Sciatic nerve (tissue), 2 donors: ENCODE measurements at places on chromosomes 12 and 14. TPM values are rescaled to one million over a fixed set of nuclear protein-coding genes. Genes with fewer than 3 reads are reported as not detected.

DNA sequence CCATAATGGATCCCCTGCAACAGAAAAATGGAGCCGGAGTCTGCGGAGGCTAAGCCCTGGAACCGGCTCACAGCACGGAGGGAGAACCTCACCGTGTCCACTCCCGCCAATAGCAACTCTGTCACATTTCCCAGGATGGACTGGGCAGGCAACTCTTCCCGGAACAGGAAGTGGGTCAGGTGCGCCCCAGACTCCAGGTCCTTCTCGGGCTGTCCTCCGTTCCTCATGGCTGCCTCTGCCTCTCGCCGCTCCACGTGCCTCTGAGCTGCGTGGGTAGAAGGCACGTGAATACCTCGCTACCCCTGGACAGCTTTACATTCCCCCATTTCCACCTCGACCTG is 2.2 kb downstream of the CYP27B1 start:
- DNase-seq = no peak

DNA sequence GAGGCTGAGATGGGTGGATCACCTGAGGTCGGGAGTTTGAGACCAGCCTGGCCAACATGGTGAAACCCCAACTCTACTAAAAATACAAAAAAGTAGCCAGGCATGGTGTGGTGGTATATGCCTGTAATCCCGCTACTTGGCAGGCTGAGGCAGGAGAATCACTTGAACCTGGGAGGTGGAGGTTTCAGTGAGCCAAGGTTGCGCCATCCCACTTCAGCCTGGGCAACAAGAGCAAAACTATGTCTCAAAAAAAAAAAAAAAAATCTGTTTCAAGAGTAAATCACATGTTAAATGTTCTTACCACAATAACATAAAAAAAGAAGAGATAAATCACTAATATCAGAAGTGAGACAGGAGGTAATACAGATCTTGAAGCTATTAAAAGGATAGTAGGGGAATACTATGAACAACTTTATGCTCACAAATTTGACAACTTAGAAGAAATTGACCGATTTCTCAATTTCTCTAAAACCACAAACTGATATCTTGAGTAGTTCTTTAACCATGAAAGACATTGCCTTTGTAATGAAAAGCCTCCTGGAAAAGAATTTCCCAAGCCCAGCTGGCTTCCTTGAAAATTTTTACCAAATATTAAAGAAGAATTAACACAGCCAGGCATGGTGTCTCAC is 37.7 kb downstream of the TAOK3 start:
- DNase-seq = no peak

M6PR gene
- 101 TPM for total RNA-seq

CCDC175 gene
- not detected for total RNA-seq

SMCO2 gene
- 0.40 TPM for total RNA-seq

DNA sequence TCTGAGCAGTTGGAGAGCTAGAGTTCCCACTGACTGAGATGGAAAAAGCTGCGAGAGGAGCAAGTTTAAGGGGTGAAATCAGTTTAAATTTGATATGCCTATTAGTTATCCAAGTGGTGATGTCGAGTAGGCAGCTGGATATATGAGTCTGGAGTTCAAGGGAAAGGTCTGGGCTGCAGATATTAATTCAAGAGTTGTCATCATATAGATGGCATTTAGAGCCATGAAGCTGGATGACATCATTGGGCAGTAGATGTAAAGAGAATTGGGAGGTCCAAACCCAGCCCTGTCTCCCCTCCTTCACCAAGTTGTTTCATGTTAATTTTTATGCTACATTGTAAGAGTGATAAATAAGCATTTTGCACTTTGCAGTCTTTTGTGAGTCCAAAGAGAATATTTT is 898.1 kb downstream of the GALC start:
- DNase-seq = no peak

DNA sequence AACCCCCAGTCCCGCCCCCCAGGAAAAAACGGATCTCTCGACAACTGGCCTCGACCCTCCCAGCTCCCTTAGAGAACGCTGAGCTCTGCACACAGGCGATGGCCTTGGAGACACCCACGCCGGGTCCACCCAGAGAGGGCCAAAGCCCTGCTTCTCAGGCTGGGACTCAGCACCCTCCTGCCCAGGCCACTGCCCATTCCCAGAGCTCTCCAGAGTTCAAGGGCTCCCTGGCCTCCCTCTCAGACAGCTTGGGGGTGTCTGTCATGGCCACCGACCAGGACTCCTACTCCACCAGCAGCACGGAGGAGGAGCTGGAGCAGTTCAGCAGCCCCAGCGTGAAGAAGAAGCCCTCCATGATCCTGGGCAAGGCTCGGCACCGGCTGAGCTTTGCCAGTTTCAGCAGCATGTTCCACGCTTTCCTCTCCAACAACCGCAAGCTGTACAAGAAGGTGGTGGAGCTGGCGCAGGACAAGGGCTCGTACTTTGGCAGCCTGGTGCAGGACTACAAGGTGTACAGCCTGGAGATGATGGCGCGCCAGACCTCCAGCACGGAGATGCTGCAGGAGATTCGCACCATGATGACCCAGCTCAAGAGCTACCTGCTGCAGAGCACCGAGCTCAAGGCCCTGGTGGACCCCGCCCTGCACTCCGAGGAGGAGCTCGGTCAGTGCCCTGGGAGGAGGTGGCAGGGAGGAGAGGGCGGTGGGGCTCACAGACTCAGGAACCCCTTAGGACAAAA is 95.8 kb downstream of the LGMN start:
- no peak for DNase-seq

GRCh38 chr12:96912261-96912660 is 5.2 kb downstream of the NEDD1 start:
- DNase-seq = no peak

DNA sequence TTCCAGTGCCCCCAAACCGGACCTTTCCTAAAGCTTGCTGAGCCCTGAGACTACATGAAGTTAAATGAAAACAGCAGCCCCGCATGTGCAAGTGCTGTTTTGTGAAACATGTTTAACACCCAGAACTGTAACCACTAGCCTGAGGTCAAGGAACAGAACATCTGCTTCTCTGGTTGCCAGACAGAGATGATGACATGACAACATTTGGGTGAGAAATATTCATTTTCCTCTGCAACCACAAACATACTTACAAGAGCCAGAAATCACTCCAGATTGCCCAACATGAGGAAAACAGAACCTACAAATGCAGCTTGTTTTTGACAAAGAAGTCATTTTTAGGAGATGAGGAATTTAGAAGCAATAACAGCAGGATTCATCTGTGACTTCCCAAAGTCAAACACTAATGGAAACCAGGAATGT is 110.4 kb downstream of the BCAT1 start:
- DNase-seq = no peak

DNA sequence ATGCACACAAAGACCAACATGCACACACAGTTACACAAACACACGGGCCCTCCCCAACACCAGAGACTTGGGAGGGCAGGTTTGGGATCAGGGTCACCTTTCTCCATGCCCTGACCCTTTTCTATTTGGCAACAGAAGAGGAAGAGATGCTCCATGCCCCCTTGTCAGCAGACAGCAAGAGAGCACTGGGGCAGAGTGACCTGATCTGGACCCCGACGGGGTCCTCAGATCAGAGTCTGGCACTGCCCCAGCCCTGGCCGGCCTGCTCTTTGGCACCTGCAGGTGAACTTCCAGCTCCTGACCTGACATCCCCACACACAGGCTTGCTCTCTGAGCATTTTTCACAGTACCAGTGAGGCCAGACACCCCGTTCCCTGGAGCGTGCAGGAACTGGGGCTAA is 21.4 kb downstream of the ADCY6 start:
- no peak for DNase-seq

CLEC4D gene
- total RNA-seq = 0.67 TPM

GRCh38 chr12:67534681-67535080 is 113.9 kb upstream of the DYRK2 start:
- no peak for DNase-seq

GRCh38 chr12:67758119-67758518 is 109.6 kb downstream of the DYRK2 start:
- DNase-seq = no peak

NR4A1 gene
- total RNA-seq = 688 TPM

DNA sequence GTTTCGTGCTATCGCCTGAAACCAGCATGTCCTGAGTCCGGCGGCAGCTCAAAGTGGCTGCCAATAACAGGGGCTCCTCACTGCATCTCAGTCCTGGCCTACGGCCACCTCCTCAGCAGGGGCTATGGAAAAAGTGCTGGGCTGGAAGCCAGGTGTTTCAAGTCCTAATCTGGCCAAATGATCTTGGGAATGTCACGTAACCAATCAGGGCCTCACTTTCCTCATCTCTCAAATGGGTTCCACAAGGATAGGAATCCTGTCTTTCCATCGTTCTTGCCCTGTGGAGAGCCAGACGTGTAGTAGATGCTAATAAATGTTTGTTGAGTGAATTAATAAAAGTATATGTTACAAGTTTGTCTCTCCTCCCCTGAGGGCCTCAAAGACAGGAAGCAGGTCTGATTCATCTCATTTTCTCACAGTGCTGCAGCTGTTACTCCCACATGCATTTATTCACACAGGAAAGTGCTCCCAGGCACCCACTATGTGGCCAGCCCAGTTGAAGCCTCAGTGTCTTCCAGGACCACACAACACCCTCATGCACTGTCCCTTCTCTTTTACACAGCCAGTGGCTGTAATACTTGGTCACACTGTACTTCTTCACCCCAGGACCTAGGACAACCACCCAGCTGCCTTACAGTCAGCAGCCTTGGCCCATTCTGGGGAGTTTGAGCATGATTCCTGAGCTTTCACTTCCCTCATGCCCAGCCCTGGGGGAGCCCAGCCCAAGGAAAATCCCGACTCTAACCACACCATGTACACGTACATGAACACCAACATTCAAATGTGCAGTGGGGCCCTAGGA is 5.0 kb downstream of the CMKLR1 start:
- no peak for DNase-seq

DNA sequence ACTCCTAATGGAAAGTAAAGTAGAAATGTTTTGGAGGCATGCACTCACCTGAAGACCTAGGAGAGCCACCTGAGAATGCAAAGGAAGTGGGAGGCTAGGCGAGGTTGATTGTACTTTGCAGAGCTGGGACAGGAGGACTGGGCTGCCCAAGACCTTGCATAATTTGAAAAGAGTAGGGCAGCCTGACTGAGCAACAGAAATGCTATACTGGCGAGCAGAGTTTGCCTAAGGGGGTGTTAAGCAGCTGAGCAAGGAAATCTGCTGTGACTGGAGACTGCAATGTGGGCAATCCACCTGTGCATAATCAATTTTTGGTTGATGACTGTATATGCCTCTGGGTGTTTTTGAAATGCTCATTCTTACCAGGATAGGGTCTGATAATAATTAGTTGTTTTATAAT is 834.1 kb downstream of the TRHDE start:
- DNase-seq = no peak

NEMP1 gene
- total RNA-seq = 13.1 TPM

- no peak for DNase-seq
Measured at GRCh38 chr12:111792155-111792855, 25.6 kb downstream of the ALDH2 start.

GRCh38 chr12:53974084-53975063 is at the start of gene HOTAIR:
Gene HOTAIR, minus strand, starts transcription at chr12:53974954.
- DNase-seq = no peak

GALNT9 gene
- total RNA-seq = not detected

BDKRB2 gene
- 50.4 TPM for total RNA-seq

- no peak for DNase-seq
Measured at GRCh38 chr12:129901254-129901653, 2.6 kb downstream of the TMEM132D start.

GRCh38 chr12:123006977-123007376 is 26.5 kb downstream of the ARL6IP4 start:
- DNase-seq = no peak

GRCh38 chr12:46560874-46561273 is 188.3 kb upstream of the SLC38A2 start:
- DNase-seq = no peak

KCNH3 gene
- total RNA-seq = 0.27 TPM

SEL1L gene
- 87.7 TPM for total RNA-seq

GRCh38 chr12:53961025-53961761 is 6.5 kb downstream of the HOXC12 start:
- no peak for DNase-seq

ZFHX2 gene
- total RNA-seq = 7.4 TPM

GRCh38 chr14:39181026-39181692 is 6.1 kb downstream of the PNN start:
- no peak for DNase-seq

POTEG gene
- total RNA-seq = not detected

DNA sequence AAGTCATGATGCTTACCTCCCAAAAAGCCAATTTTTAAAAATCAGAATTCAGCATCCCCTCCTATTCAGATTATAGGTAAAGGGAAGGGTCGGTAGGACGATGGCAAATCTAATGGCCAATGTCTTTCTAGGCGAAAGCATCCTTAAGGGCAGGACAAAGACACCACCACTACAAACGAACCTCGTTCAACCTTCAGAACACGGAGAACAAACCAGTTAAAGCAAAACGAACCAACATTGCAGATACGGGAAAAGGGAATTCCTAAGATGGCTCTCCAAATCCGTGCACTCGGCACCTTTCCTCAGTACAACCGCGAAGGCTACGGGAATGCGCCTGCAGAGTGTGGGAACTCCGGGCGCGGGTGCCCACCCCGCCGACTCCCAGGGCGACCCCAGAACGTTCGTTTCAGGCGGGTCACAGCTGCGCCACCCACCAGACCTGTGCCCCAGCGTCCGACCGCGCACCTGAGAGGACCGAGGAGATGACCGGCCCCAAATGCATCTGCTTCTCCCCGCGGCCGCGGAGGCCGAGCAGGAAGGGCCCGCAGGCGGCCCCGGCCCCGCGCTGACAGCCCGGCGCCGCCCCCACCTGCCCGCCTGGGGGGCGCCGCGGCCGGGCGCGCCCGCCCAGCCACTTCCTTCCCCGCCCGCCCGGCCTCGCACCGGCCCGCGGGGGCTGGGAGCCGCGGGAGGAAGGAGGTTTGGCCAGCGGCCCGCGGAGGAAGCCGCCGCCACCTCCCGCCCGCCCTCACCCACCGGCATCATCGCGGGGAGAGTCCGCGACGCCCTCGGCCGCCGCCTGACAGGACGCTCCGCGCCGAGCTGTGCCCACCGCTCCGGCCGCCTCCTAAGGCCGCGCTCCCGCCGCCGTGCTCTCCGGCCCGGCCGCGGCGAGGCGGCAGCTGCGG is 578 bp downstream of the PPP1R13B start:
- no peak for DNase-seq

- DNase-seq = no peak
Measured at GRCh38 chr14:69682621-69683263, 71.3 kb downstream of the SUSD6 start.

DNA sequence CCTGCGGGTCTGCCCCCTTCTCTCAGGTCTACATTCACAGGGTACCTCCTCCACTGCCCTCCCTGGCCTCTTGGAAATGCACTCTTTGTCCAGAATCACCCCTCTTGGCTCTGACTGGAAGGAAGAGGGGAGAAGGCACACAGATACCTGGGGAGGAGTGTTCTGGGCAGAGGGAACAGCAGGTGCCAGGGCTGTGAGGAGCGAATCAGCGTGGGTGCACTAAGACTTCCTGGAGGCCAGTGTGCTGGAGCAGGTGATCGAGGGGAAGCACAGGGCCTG is 8.3 kb upstream of the TRAF3 start:
- DNase-seq = no peak

GRCh38 chr14:60777856-60778578 is 43.5 kb downstream of the MNAT1 start:
- DNase-seq = no peak

SIRT4 gene
- total RNA-seq = 0.76 TPM
